CD4-positive, alpha-beta T cell treated with Interleukin-21 for 1 hour (primary cell): ENCODE measurements at places on chromosomes 1 and 21.

GRCh38 chr1:182340233-182341058 lies 51.1 kb downstream of the GLUL start:
- no peak for DNase-seq

- no peak for DNase-seq
Observed at GRCh38 chr21:18550361-18550760, 146.8 kb upstream of the TMPRSS15 start.

DNA sequence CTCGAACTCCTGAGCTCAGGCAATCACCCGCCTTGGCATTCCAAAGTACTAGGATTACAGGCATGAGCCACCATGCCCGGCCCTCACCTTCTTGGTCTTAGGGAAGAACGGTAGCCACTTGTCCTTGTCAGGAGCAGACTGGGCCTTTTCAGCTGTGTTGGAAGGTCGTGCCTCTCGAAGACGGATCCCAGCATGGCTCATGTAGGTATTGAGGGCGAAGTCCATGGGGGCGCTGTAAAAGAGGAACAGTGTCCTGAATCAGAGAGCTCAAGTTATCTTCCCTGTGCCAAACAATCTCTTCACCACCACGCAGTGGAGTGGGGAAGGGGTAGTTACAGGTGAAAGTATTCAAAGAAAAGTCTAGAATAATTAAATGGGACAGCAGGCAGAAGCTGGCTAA lies 35.9 kb downstream of the LRRC71 start:
- no peak for DNase-seq

DNA sequence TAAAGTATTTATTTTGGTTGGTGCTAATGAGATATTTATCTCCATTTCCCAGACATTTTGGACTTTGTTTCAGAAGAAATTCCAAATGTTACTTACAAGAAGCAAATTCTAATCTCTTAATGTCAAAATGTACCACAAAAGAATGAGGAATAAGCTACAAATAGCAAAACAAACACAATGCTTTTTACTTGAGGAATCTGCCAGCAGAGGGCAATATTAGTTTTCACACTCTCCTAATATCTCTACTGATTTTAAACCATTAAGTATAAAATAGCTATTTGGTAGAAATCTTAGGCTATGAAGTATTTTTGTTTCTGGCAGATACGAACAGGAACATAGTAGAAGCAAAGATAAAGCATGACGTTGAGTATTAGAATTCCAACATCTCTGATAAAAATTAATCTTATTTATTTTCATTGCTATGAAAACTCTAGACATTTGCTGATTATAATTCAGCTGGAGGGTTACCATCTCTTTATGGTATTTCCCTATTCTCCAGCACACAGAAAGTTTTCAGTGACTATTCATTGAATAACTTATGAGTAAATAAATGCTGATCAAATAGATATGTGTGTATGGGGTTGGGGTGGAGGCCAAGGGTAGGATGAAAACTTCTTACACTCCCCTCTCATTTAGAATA lies 13.4 kb upstream of the HMCN1 start:
- DNase-seq: no peak

GRCh38 chr1:179197690-179198297 lies 31.7 kb downstream of the ABL2 start:
- DNase-seq: no peak

- no peak for DNase-seq
Observed at GRCh38 chr1:95308276-95309030, 74.4 kb downstream of the RWDD3 start.

- peak; percentile 95 for DNase-seq
Observed at GRCh38 chr1:2049718-2050431, at the start of gene PRKCZ. TSS of gene PRKCZ (plus strand) at chr1:2050411. CDS start at chr1:2050631, 220 bp downstream.

DNA sequence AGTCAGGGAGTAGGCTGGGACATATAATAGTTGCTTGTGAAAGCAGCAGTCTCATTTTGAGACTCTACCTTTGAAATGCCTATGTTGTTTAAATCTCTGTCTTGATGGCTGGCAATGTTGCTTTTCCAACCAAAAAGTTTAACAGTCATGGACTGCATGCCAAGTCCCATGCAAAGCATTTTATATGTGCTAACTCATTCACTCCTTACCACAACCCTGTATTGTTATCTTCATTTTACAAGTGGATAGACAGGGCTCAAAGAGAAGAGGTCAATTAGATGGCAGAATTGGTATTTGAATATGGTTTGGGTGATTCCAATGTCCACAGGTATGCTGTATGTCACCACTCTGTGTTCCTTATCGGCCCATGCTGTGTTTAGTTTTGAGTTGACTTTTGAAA lies 331.4 kb upstream of the USP24 start:
- no peak for DNase-seq

GRCh38 chr1:29504709-29505410 lies 268.5 kb downstream of the PTPRU start:
- no peak for DNase-seq

DNA sequence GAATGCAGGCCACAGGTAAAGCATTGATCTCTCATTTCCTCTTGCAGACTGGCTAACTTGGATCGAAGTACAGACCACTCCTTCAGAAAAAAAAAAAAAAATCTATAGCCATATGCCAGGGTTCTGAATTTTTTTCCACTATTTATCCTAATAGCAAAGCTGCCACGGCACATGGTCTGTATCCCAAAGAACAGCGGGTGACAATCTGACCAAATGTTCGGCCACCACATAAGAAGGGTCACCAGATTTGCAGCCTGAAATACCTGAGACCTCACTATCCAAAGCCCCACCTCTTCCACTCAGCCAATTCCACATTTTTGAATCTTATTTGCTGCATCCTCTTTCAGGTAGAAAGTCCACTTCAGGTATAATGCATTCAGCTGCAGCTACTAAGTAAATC lies 55.6 kb upstream of the RGS7 start:
- no peak for DNase-seq
